ENCODE measurements at places on chromosomes 7 and 10. TPM values are rescaled to one million over a fixed set of nuclear protein-coding genes. Genes with fewer than 3 reads are reported as not detected.

The CWF19L1 gene
- 43.6 TPM for total RNA-seq

- no peak for DNase-seq
These were observed 23.2 kb upstream of the SMURF1 start for GRCh38 chr7:99167072-99167471.

The CUZD1 gene
- 1.0 TPM for total RNA-seq

- no peak for DNase-seq
These were observed 91.4 kb downstream of the EXOC4 start for GRCh38 chr7:133344275-133344674.

DNA sequence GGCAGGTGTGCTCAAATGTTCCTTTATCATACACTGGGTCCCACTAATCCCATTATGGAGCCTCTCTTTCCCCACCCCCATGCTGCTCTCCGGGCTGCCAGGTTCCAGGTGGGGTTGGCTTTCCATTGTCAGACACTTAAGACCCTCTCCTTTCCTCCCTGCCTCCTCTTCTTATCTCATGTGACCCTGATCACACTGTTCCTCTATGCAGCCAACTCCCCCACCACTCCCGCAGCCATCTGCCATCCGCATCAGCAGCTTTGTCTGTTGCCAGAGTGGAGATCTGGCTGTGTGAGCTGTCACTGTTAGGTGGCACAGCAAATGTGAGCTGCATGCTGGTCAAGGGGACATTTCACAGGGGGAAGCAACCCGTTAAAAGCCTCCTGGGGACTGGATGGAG, 391.4 kb downstream of the TNS3 start:
- DNase-seq = no peak

DNA sequence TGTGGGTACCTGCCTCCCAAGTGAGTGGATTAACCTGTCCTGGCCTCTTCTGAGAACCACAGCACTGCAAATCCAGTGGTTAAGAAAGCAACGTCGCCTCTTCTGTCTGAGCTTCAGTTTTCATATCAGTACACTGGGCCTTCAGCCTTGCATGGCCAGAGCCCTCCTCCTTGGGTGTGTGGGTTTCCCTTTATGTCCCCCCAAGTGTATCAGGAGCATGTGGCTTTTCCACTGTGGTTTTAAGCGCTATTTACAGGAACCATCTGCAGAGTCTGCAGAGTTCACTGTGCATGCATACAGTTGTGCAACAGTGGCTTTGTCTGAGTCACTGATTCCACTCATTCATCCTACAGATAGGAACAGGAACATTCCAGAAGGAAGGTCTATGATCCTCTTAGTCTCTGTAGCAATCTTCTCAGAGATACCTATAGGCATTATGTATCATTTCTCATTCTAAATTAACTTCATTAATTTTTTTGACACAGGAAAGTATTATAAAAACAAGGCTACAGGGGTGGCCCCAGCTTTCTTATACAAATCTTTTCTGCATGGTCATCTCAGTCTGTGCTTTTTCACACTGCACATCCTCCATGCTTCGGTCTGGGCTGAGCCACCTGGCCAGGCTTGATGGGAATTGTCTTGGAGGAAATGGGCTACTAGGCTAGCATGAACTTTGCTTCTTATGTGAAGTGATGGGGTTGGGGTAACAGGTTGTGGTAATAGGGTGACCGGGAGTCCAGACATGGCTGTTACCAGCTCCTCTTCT, 17.1 kb downstream of the MBL2 start:
- DNase-seq = peak; percentile 19

DNA sequence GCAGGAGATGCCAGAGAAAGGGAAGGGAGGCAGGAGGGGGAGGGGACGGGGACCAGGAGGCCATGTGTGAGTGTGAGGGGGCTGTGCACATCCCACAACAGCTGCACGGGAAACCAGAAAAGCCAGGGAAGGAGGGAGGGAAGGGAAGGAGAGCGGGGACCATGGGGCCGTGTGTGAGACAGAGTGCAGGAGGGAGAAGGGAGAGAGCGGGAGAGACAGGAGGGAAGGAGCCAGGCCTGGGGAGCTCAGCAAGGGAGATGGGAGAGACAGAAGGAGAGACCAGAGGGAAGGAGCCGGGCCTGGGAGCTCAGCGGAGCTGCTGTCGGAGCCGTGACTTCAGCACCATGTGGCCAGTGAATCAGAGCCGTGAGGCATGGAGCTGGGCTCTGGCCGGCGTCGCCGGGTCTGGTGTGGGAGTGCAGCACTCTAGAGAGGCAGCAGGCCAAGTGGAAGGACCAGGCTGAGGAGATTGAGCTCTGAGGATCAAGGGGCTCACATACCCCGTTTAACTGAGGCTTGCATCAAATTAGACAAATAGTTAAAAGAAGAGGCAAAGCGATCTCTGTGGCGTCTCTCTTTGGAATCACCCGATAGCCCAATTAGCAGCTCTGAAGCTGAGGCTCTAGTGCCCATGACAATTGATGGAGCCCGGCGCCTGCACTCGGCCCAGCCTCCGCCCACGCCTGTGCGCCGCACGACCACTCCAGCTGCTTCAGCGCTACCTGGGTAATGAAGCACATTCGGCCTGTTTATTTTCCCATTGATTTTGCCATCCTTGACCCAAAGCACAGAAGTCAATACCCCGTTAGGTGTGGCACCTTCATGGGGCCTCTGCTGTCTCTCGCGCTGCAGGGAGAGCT, 150.4 kb downstream of the MAD1L1 start:
- DNase-seq = no peak

The SPDYE1 gene
- not detected for total RNA-seq

The SLC13A4 gene
- not detected for total RNA-seq

The ITPRID1 gene
- not detected for total RNA-seq

GRCh38 chr7:50423860-50424259, 26.3 kb downstream of the FIGNL1 start:
- DNase-seq = no peak

The GIMAP6 gene
- not detected for total RNA-seq

- DNase-seq = no peak
These were observed 354.2 kb downstream of the DNAJB6 start for GRCh38 chr7:157690833-157691585.

DNA sequence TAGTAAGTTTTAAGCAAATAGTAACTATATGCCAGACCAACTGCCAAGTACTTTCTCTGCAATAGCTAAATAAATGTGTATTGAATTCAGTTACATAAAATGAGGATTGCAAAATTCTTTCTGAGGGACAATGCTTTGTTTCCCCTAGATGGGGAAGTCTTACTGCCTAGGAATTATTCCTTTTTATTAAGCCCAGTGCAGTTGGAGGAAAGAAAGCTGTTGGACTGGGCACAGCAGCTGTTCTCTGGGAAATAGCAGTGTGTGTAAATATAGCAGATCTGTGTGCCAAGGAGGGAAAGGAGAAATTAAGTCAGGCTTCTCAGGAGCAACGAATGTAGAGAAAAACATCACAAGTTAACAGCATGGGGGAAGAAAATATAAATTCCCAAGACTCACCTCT, 77.1 kb downstream of the SEC23IP start:
- DNase-seq = no peak

DNA sequence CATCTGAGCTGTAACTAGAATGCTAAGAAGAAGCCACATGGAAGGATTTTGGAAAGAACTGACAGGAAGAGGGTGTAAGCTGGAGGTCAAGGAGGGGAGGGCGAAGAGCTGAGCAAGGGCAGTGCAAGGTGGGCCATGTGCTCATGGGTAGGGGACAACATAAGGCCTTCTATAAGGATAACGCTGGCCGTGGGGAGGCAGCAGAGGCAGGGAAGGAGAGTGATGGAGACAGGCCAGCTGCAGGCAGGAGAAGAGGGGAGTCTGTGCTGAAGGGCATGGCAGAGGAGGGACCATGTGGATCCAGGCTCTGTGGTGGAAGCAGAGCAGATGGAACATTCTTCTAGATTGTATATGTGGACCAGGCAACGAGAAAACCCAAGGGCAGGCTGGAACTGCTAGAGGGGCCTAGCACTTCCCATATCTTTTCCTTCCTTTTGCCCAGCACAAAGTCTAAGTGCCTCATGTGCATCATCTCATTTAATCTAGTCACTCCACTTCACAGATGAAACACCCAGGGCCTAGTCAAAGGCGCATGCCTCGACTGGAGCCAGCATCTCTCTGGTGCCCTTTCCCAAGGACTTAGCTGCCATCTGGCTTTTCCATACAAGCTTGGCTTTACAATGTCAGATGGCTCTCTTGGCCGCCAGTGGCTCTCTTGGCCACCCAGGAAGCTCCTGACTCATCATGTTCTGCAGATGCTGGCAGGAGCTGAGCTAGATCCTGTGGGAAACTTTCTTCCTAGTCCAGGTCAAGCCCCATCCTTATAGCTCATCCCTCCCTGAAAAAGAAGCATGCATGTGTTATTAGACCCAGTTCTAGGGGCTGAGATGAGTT, 6.6 kb downstream of the LRRC18 start:
- DNase-seq = no peak

DNA sequence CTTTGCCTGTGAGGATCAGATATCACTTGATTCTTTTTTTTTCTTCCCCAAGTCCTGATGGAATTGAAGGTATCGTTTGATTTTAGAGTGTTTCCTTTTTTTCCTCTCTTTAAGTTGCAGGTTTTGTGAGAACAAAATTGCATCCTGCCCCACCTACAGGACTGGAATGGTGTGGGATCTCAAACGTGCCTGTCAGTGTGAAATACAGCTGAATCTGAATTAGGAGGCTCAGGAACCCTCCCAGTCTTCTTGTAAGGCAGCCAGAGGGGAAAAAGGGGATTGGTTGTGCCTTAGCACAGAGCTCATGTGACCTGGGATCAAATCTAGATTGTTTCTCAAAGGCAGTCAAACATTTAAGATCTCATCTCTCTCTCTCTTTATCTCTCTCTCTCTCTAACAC, 32.7 kb upstream of the KLHL7 start:
- no peak for DNase-seq

The FAM3C gene
- 134 TPM for total RNA-seq

DNA sequence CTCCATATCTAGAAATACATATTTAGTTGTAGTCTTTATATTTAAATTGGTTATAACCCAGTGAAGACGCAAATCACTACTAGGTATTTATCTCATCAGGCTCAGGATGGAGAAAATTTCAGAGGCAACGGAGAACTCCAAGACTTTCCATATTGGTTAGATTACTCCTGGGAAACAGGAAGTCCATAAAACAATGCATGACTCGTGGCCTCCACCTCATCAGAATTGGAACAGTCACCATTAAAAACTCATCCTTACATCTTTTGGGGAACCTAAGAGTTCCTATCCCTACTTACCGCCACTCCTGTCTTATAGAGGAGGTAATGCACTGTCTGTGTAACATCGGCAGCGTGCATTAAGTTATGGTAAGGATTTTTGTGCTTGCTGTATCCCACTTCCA, 177.6 kb downstream of the PPP1R17 start:
- no peak for DNase-seq

DNA sequence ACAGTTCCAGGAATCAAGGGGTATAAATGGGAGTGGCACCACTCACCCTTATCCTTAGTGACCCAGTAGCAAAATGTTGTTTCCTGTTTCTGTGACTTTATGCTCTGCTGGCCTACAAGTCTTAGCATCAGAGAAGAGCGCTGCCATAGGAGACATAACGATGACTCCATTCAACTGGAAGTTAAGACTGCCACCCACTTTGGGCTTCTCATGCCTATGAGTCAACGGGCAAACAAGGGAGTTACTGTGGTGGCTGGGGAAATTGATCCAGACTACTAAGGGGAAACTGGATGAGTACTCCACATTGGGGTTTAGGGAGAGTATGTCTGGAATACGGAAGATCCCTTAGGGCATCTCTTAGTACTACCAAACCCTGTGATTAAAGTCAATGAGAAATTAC, 40.6 kb upstream of the PIK3CG start:
- no peak for DNase-seq

The GARIN1A gene
- total RNA-seq = not detected

The NEUROG3 gene
- total RNA-seq = not detected

DNA sequence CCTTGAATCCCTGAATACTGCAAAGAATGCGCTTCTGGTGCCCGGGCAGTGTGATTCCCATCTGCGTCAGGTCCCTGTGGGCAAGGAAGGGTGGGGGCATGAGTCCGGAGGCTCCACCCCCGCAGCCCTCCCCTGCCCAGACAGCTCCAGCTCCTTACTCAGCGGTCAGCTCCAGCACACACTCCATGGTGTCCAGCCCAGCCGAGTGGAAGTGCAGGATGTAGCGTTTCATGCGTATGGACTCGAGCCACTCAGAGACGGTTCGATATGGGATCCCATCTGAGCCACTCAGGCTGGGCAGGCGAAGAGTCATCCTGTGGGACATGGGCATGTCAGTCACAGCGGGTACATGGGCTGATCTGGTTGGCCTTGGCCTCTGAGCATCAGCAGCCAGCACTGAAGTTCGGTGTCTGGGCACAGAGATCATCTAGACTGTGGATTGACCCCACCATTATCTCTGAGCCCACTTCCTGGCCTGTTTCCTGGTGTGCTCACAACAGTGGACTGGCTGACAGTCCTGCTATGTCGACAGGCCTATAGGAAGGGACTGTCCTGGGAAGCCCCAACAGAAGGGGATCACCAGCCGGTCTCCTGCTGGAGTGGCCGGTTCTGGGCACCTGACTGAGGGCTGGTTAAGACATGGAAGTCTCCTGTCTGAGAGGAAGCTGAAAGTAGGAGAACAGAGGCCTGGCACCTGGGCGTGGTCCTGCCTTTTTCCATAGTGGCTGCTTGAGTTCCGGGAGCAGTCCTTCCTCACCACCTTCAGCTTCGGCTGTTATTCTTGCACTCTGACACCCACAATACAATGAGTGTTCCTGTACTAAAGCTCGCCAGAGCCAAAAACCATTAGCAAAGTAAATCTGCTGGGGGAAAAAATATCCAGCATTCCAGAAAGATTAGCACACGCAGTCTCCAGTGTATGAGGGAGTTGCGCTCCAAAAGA, 10.6 kb downstream of the ZYX start:
- no peak for DNase-seq

- no peak for DNase-seq
These were observed 452 bp downstream of the ATE1 start for GRCh38 chr10:121927318-121927840.

GRCh38 chr10:32350811-32351350, 3.9 kb upstream of the EPC1 start:
- no peak for DNase-seq
